NCI-H226 (cell line): ENCODE measurements at places on chromosomes 1 and 21.
A peak's percentile ranks its signal among the peaks of the same experiment; 100 is the strongest.

- no peak for DNase-seq
Measured at GRCh38 chr1:232463225-232463624, 166.7 kb downstream of the SIPA1L2 start.

- DNase-seq, result peak; percentile 12
Measured at GRCh38 chr1:12113433-12114339, 50.6 kb downstream of the TNFRSF8 start.

DNA sequence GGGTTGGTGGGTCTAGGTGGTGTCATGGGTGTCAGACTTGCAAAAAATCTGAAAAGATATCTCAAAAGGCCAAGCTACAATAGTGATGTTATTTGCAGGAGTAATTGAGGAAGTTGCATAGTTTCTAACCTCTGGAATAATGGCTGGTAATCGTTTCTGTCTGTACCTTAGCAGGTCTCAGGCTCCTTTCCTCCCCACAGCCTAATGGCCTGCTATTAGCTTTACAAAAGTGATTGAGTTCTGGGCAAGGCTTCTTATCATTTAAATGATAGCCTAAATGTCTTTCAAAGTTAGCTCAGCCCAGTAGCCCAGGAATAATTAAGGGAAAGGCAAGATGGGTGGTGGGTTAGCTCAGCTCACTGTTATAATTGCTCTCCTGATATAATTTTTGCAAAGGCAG is 37.7 kb upstream of the IGSF5 start:
- DNase-seq, result no peak

- no peak for DNase-seq
Measured at GRCh38 chr21:41138711-41139110, 29.2 kb upstream of the BACE2 start.

DNA sequence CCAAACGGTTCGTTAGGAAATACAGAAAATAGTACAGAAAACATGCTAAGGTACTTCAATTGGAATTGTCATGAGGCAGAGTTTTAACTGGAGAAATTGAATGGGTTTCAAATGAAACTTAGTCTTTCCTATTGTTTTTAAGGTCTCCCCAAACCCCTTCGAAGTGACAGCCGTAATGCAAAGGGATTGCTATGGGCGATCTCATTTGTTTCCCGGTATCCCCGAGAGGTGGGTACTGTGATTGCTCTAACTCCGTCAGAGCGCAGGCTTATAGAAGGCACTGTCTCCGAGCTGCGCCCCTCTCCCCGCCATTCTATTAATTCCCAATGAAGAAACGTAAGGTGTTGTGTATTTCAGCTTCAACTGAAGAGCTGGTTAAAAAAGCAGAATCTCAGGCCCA is 22.0 kb upstream of the RNF187 start:
- no peak for DNase-seq

GRCh38 chr1:231231511-231231910 is 9.5 kb upstream of the GNPAT start:
- no peak for DNase-seq

- no peak for DNase-seq
Measured at GRCh38 chr21:42041711-42042110, 29.4 kb upstream of the UMODL1 start.

DNA sequence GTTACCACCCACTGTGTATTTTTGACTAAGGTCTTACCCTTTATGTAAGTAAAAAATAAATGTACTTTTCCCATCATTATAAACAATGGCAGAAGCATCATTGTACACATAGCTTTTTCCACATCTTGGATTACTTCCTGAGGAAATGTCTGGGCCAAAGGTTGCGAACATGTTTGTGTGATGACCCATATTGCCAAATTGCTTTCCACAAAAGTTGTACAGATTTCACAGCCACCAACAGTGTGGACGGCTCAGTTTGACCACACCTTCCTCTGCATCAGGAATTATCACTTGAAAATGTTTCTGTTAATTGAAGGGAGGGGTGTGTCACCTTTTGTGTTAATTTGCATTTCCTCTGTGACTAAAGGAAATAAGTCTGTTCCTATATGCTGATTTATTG is 25.7 kb downstream of the AKNAD1 start:
- DNase-seq, result no peak

DNA sequence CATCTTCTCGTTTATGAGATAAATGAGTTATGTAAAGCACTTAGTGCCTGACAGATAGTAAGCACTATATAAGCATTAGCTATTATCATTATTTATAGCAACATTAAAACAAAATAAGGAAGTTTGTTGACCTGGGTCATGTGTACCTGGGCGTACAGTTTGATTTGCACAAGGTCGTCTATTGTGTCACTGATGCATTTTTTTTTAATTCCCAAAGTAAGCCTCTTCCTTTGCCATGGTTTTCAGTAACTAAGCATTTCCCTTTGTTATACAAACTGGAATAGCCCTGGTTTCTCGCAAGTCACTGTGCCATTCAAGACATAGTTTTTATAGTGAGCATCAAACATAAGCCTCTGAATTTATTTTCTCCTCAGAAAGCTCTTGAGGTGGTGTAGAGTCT is 72.2 kb downstream of the CACHD1 start:
- no peak for DNase-seq

DNA sequence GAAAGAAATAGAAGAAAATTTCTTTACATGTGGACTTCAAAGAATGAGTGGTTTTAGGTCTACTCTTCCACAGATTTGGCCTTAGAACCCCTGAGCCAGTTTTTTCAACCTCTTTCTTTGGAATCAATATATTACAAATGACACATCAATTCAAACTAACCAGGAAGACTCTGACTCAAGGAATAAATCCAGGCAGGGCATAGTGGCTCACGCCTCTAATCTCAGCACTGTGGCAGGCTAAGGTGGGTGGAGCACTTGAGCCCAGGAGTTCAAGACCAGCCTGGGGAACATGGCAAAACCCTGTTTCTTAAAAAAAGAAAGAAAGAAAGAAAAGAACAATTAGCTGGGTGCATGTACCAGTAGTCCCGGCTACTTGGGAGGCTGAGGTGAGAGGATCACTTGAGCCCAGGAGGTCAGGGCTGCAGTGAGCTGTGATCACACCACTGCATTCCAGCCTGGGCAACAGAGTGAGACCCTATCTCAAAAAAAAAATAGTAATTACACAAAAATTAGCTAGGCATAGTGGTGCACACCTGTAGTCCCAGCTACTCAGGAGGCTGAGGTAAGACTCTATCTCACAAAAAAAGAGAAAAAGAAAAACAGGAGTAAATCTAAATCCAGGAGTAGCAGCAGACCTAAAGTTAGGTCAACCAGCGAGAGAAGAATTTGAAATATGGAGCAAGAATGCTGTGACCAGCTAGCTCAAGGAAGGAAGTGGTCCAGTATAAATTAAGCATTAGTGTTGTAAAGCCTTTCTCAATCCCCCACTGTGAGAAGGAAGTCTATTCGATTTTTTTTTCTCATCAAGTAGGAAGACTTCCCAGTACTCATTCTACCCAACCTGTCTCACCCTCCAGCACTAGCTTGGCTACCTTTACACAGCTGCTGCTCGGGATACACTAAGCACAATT is 1.9 kb downstream of the SORT1 start:
- DNase-seq, result no peak

DNA sequence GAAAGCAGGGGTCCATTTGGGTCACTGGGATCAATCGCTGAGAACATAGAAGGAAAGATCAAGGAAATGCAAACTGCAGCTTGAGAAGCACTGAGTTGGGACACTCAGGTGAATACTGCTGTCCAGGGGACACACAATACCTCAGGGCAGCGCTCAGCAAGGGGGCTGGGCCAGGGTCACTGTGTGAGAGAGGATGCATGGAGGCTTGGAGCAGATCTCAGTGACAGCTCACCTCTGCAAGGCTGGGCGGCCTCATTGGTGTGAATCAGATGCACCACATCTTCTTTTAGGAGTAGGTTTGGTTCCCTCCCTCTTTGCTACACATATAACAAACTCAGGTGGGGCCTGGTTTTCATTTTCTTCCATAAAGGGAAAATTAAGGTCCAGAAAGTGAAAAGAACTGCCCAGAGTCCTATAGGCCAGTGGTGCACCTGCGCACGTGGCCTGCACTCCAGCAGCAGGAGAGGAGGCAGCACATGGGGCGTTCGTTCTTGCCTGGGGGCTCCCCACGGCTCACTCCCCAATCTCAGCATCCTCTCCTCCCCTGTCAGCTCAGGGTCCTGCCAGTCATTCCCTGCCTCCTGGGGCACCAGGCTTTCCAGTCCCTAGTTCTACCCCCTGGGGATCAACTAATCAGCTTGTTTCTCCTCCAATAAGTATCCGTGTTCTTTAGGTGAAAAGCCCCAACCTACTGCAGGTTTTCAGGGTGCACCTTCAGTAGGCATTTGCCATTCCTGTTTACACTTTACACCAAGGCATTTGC is 1.5 kb downstream of the A3GALT2 start:
- DNase-seq, result peak; percentile 0

DNA sequence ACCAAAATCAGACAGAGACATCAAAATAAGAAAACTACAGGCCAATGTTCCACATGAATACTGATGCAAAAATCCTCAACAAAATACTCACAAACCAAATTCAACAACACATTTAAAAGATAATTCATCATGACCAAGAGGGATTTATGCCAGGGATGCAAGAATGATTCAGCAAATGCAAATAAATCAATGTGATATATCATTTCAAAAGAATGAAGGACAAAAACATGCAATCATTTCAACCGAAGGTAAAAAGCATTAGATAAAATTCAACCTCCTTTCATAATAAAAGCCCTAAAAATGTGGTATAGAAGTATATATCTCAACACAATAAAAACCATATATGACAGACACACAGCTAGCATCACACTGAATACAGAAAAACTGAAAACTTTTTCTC is 81.5 kb upstream of the LYPLAL1 start:
- peak; percentile 1 for DNase-seq

DNA sequence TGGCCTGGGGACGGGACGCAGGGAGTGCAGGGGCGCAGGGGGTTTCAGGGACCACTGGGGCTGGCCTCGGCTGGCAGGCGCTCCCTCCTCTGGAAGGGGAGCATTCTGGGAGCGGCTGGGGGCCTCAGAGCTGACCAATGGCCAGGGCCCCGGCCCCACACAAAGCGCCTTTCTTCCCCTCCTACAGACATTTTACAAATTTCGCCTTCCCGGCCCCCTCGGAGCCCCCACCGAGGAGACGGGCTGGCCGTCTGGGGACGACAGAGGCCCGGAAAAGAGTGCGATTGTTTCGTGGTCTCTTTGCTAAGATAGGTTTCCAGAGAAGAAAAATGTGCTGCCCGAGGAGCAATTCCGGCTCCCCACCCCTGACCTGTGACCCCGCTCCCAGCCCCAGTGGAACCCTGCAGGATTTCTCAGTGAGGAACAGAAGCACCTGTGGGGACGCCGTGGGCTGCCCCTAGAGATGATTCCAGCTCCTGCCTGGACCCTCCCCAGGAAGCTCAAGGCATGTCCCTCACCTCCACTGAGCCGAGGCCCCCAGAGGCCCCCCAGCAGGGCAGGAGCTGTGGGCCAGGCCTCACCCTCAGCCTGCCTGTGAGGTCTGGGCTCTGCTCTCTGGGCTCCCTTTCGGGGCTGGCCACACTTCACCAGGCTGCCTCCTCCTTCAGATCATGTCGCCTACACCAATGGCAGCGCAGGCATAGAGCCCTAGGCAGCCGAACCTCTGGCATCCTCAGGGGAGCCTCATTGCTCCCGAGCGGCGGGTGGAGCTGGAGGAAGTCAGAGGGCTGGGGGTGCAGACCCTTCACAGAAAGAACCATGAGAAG is 15.0 kb upstream of the PLEKHG5 start:
- no peak for DNase-seq

DNA sequence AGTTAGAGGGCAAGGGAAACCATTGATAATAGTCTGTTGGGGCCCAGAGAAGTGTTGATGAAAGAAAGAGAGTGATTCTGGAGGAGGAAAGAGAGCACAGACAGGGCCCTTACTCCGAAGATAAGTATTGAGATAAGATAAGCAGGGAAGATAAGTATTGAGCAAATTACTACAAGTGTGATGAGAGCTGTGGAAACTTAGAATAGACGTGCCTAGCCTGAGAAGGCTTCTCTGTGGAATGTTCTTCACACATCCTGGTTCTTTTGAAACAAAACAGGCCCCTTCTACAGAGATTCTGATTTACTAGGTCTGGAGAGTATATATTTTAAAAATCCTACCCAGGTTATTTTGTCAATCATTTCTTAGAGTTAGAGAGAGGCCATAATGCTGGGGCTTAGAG is 26.4 kb downstream of the FNBP1L start:
- DNase-seq, result no peak

DNA sequence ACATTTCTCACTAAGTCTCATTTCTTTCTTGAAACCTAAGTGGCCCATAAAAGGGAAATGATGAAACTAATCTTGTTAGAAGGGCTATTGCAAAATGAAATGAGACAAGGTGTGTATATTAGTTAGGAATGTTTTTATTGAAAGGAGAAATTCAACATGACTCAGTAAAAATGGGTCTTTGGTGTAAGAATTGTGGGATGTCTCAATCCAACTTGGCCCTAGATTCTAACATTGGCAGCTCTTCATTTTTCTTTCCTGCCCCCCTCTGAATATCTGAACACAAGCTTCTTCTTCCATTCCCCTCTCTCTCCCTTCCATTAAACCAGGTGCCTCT is 26.8 kb upstream of the TARBP1 start:
- peak; percentile 36 for DNase-seq
